Urothelium cell line (cell line): ENCODE measurements at places on chromosomes 6 and 20.

- DNase-seq, result no peak
These were observed 224.5 kb downstream of the GMDS start for GRCh38 chr6:2020909-2021308.

- no peak for DNase-seq
These were observed 61.0 kb upstream of the REV3L start for GRCh38 chr6:111543913-111544435.

DNA sequence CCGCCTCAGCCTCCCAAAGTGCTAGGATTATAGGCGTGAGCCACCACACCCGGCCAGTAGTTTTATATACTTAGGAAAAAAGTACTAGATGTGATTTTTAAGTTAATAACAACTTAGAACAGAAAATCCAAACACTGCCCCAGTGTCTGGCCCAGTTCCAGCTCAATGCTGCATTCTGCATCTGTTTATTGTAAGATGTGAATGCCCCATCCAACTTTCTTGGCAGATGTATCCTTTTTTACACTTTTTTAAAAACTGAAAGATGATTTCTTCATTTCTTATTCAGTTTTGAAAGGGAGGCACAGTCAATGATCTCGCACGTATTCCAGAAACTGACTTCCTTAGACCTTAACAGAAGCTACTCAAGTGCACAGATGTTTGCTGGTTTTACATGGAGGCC is 85.6 kb upstream of the SRSF6 start:
- DNase-seq, result no peak

GRCh38 chr6:56616967-56617366 is 25.7 kb downstream of the DST start:
- DNase-seq, result no peak

DNA sequence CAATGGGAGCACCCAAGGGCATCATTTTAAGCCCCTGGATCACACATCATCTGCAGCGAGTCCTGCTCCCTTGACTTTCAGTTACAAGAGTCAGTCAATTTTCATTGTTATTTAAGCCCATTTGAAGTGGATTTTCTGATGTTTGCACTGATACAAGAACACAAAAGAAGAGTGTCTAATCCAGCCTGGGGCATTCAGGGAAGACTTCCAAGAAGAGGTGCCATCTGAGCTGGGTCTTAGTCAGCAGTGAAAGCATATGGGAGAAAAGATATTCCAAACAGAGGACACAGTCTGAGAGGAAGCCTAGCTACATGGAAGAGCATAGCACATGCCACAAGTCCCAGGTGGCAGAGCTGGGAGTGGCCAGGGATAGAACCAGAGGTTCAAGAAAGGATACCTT is 10.4 kb upstream of the FOXP4 start:
- DNase-seq, result no peak

DNA sequence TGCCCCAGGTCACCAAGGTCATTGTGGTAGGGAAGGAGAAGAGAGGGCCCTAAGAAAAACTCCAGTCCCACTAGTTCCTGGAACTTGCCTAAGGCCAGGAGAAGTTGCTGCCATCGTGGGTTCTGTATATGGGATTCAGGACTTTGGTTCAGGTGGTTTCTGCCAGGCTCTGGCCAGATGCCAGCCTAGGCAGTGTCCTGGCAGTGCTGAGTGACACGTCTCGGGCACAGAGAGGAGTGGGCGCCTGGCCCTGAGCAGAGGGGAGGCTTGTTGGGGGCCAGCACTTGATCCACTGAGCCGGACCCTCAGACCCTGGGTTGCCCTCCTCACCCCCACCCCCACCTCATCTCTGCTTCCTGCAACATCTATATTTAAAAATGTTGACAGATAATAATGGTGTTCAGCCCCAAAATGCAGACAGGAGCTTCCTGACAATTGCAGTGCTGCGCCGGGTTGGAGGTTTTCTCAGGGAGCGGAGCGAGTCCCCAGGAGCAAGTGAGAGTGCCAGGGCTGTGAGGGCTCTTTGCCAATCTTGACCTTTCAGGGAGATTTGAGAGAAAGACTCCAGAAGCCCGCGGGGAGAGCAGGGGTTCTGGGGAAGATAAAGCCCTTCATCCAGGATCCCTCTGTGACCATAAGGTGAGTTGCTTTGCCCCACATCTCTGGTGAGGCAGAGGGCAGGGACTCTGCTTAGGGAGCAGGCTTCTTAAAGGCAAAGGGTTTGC is 71.9 kb downstream of the PHACTR3 start:
- no peak for DNase-seq

DNA sequence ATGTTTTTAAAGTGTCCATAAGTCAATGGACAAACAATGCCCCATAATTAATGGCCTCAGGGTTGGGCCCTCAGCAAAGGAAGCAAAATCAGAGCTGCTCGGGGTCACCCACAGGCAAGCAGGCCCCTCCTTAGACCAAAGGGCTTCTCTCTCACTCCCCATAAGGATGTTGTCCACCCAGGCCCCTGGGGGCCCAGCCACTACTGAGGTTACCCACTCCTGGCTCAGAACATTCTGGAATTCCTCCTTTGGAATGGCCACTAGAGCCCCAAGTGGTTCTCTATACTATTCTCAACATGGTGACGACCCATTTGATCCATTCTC is 50.9 kb downstream of the BANF2 start:
- DNase-seq, result no peak

DNA sequence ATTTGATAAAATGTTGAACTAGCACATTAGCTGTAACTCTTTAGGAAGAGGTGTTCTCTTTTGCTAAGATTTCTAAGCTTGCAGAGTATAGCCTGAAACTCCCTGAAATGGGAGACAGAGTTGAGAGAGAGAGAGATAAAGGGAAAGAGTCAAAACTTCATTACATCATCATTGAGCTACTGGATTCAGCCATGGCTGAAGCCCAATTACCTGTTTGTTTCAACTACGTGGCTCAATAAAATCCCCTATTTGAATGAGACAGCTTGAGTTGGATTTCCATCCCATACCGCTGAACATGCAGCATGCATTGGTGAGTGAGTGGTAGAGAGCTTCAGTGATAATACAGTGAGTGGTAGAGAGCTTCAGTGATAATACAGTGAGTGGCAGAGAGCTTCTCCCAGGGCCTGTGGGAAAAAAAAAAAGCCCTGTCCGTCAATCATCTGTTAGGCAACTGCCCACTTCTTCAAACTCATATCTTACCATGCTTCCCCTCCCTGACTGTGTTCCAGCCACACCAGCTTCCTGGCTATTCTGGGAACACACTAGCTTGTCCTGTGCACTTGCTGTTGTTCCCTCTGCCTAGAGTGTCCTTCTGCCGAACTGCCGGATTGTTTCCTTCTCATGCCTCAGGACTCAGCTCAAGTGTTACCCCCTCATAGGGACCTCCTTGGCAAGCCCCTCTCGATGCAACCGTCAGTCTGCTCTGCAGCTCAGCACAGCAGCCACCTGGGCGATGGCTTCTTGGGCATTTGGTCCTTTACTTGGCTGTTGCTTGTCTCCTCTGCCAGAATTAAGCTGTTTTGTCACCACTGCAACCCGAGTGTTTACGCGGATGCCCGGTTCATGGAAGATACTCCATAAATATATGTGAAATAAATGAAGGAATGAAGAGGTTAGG is 91.3 kb upstream of the EYA2 start:
- DNase-seq, result no peak

GRCh38 chr6:10746915-10747250 is 722 bp upstream of the TMEM14B start:
- DNase-seq, result no peak
